ENCODE measurements at places on chromosomes 13 and 19. TPM values are rescaled to one million over a fixed set of nuclear protein-coding genes. Genes with fewer than 3 reads are reported as not detected.

- H3K4me1 ChIP-seq = no peaks in the 10 kb centered on the region
- H3K27ac ChIP-seq = no peak overlapping the region
- no peak for DNase-seq
- peaks cover 12% of the 10 kb centered on the region for H3K36me3 ChIP-seq
These were observed 311.2 kb downstream of the SLITRK5 start for GRCh38 chr13:87982400-87982799.

GRCh38 chr13:110416131-110417025 lies 109.3 kb downstream of the COL4A2 start:
- H3K36me3 ChIP-seq = no peaks in the 10 kb centered on the region
- no peak for DNase-seq
- H3K27ac ChIP-seq = peak overlapping the region; percentile 25
- peaks cover 18% of the 10 kb centered on the region for H3K4me1 ChIP-seq

GRCh38 chr19:44722131-44723121 lies 23.5 kb downstream of the CEACAM16 start:
- H3K4me3 ChIP-seq = no peak overlapping the region
- H3K4me1 ChIP-seq = peaks cover 34% of the 10 kb centered on the region
- DNase-seq = no peak

DNAAF3 gene
- total RNA-seq = 5.9 TPM

SMAD9 gene
- total RNA-seq = 0.71 TPM
